ENCODE measurements at places on chromosomes 16 and 17.

DNA sequence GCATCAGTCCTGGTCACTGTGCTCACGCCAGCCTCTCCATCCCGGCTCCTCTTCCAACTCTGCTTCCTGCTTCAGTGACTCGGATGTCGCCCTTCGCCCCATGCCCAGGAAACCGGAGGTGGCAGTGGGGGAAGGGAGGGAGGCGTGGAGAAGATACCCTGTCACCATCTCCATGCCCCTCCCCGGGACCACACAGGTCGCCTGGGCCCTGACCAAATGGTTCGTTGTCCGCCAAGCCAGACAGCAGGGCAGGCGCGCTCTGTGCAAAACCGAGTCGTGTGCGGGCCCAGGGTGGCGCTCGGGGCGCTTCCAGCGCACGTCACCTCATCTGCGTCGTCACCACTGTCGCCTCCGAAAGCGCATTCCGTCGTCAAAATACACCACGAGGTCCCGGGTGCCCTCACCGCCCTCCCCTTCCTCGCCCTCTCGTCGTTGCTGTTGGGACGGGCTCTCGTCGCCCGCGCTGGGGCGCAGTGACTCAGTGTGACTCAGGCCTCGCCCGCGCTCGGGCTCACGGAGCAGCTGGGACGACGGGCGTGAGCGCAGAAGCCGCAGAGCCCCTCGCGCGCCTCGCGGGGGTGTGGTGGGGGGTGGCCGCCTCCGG is 39.2 kb downstream of the ZNF778 start:
- no peak for DNase-seq

DNA sequence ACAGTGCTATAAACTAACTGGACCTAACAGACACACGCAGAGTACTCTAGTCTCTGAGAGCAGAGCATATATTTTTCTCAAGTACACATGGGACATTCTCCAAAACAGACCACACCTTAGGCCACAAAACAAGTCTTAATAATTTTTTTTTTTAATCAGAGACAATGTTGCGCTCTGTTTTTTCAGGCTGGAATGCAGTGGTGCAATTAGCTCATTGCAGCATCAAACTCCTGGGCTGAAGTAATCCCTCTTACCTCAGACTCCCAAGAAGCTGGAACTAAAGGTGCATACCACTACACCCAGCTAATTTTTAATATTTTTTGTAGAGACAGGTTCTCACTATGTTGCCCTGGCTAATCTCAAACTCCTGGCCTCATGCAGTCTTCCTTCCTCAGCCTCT is 37.7 kb downstream of the ULK2 start:
- DNase-seq, result no peak

DNA sequence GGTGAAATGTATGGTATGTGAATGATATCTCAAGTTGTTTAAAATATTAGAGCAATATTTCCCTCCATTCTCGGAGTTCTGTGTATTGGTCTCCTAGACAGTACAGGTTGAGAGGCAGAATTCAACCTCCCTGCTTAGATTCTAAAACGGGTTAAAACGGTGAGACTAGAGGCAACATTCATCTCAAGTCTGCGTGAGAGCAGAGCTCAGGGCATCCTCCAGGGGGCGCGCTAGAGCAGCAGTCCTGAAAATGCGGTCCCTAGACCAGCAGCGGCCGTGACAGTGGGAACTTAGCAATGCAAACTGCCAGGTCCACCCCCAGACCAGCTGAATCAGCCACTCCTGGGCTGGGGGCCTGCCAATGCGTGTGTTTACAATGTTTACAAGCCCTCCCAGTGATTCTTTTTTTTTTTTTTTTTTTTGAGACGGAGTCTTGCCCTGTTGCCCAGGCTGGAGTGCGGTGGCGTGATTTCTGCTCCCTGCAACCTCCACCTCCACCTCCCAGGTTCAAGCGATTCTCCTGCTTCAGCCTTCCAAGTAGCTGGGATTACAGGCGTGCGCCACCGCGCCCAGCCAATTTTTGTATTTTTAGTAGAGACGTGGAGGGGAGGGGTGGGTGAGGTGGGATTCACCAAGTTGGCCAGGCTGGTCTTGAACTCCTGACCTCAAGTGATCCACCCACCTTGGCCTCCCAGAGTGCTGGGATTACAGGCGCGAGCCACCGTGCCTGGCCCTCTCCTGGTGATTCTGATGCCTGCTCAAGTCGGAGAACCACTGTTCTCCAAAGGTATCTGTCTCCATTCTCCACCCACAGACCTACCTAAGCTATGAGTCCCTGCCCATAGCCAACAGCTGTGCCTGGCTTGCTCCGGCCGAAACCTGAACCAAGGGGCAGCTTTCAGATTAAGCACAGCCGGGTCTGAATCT is 24.2 kb downstream of the KLHL36 start:
- DNase-seq, result peak; percentile 88

- DNase-seq, result no peak
These were observed 717.8 kb downstream of the MAF start for GRCh38 chr16:78882751-78883150.

GRCh38 chr17:62714016-62714777 is 86.7 kb downstream of the MRC2 start:
- no peak for DNase-seq

DNA sequence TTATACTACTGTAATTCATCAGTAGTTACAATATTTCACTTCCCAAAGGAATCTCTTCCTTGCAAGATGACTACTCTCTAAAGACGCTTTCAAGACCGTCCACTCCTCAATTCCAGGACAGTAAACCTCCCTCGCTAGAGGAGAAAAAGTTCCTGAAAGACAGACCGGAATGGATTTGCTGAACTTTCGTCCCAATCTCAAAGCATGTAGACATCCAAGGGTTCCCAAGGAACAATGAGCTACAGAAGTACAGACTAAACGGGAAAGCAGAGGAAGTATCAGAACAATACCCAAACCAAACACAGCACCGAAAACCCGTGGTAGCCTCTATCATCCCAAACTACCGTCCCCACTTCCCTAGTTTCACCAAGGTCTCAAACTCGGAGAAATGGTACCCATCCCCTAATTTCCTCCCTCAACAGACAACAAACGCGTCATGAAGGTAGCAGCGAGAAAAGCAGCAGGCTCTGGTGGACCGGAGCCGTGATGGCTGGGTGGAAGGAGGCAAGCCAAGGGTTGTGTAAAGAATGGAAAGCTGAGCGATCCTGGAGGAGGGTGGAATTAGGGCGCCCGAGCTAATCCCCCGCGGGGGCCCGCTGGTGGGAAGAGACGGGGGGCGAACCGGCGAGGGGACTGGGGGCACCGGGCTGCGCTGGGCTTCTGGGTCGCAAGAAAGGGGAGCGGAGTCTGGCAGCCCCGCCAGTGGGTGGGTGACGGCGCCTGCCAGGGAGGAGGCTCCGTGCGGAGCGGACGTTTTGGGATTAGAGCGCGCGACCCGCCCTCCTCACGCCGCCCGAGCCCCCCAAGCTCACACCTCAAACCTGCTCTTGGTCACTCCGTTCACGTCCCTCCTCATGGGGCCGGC is 647 bp downstream of the FBXL20 start:
- DNase-seq, result no peak

DNA sequence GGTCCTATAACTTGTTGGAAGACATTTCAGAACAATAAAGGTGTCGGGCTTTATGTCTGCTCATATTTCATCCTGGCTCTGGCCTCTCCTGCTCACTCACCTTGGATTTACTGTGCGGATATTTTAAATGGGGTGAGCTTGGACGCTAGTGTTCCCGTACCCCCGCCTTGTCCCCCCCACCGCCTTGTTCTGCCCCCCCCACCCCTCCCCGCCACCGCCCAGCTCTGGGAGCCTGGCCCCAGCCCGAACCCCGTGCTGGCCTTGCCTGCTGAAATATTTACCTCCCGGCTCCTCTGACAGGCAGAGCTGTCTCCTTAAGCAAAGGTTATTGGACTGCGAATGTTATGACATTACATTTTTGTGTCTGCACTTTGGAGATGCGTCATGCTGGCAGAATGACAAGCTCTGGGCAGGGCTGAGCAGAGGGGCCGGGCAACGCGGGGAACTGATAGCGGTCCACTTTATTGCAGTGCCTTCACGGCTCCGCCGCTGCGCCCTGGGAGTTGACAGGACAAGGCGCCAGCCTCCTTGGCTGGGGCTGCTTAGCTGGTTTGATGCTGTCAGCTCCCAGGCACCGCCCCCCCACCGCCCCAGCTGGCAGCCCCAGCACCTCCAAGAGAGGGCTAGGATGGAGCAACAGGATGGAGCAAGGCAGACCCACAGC is 222.5 kb upstream of the GSE1 start:
- peak; percentile 96 for DNase-seq

DNA sequence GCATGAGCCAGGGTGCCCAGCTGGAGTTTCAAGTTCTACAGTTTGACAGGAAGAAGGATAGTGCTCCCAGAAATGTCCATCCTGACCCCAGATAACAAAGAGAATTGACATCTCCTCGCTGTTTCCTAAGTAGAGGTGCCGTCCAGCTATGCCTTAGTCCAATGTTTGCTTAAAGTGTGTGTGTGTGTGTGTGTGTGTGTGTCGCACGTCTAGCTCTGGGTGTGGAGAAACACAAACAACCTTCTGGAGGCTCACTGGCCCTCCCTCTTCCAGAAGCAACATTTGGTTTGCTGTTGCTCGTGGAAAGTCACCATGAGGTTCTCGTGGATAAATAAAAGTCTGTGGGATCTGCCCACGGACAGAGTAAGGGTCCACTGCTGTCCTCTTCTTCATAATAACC is 22.1 kb downstream of the EMP2 start:
- DNase-seq, result no peak

DNA sequence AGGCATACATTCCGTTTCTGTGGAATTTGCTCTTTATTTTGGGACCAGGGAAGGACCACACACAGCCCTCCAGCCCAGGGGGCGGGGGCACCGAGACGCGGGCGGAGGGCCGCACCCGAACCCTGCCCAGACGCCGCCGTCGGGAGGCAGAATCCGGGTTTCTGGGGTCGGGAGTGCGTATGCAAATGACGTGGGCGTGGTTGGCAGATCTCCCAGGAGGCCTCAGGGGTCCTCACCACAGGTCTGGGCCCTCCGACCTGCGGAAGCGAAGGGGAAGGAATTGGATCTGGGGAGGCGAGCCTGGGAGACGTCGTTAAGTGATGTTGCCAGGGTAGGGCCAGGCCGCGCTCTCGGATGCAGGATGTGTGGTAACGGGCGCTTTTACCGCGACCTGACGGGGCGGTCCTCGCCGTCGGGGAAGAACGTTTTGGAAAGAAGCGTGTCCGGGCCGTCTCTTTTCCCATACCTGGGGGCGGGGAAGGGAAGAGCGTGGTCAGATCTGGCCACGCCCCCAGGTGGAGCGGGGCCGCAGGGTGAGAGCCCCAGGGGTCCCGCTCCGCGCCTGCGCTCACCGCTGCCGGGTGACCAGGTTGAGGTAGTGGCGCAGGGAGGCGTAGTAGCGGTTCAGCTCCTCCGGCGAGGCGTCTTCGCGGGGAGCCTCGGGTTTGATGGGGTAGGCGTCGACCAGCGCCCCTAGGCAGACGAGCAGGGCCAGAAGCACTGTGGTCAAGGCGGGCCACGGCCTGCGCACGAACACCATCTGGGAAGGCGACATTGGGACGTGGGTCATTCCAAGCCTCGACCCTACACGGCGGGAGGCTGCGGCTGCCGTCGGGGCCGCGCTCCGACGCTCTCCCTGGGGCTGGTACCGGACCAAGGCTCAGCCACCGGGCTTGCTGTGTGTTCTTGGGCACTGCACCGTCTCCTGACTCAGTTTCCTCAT is 745 bp downstream of the PYY start:
- DNase-seq, result no peak

- no peak for DNase-seq
These were observed 27.3 kb downstream of the KDM8 start for GRCh38 chr16:27230562-27231001.

- peak; percentile 48 for DNase-seq
These were observed 171.5 kb downstream of the AXIN2 start for GRCh38 chr17:65389949-65390348.

GRCh38 chr16:50696575-50697420 is 3.4 kb downstream of the NOD2 start:
- peak; percentile 24 for DNase-seq

- peak; percentile 65 for DNase-seq
These were observed 113.7 kb upstream of the DHX40 start for GRCh38 chr17:59451706-59452105.

GRCh38 chr17:77312786-77313599 is 172.2 kb downstream of the SEC14L1 start:
- DNase-seq, result no peak

DNA sequence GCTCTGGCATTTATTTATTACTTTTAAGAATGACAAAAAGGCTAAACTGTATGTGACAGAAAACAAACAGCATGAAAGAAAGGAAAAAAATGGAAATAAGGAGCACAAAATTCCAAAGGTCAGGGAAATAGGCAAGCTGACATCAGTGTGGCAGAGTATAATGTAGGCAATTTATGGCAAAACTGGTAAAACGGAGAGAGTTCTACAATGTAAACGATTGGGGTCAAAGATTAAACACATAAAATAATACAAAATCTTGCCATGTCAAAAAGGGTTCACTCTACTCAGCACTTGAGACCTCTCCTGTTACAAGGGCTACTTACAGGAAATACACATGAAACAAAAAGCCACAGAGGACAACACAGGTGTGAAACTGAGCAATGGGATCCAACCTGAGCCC is 47.0 kb upstream of the CDRT4 start:
- DNase-seq, result no peak
